GM13977 (cell line): ENCODE measurements at places on chromosomes 6 and 20.

DNA sequence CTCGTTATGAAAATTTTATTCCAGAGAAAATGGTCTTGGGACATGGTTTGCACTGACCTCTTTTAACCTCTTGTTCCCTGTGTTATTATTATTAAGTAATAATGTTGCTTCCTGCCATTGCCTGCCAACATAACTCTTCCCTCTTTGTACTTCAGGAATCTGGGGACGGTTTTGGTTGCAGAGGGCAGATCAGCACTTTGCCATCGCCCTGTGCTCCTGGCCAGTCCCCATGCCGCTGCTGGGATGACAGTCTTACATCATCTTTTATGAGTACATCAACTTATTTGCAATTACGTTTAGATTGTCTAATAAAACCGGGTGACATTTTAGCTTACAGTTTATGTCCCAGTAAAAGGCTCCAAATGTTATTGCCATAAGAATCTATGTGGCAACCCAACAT lies 157.2 kb downstream of the CDH26 start:
- DNase-seq: no peak

DNA sequence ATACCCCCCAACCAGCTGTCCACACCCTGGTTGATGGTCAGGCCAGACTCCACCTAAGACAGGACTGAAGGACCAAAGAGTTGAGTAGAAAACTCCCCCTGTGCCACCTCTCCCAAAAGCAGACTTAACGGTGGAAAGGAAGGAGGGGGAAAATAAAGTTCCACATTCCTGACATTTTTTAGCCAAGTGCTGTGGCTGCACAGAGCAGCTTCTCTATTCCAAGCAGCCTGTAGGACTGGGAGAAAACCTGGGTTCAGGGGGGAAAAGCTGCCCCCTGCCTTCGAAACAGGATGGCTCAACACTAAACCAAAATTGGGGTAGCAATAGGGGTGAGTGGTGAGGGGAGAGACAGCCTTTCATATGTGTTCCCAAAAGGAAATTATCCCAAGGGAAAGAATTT lies 3.6 kb downstream of the TRAM2 start:
- DNase-seq: no peak

GRCh38 chr20:29296256-29297230 lies 1960.9 kb upstream of the DEFB115 start:
- no peak for DNase-seq

DNA sequence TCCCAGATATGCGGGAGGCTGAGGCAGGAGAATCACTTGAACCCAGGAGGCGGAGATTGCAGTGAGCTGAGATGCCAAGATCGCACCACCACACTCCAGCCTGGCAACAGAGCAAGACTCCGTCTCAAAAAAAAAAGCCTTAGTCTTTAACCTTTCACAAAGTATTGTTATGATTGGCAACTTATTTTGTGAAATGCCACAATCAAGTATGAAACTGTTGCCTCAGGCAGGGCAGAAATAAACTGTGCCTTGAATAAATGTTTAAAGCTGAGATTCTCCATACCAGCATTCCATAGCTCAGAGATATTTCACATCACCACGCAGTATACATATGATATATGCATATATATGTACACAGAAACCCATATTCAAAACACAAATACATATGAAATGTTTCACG lies 120.1 kb upstream of the CCDC28A start:
- DNase-seq: no peak

- no peak for DNase-seq
Observed at GRCh38 chr6:120498711-120499110, 835.6 kb downstream of the TBC1D32 start.

DNA sequence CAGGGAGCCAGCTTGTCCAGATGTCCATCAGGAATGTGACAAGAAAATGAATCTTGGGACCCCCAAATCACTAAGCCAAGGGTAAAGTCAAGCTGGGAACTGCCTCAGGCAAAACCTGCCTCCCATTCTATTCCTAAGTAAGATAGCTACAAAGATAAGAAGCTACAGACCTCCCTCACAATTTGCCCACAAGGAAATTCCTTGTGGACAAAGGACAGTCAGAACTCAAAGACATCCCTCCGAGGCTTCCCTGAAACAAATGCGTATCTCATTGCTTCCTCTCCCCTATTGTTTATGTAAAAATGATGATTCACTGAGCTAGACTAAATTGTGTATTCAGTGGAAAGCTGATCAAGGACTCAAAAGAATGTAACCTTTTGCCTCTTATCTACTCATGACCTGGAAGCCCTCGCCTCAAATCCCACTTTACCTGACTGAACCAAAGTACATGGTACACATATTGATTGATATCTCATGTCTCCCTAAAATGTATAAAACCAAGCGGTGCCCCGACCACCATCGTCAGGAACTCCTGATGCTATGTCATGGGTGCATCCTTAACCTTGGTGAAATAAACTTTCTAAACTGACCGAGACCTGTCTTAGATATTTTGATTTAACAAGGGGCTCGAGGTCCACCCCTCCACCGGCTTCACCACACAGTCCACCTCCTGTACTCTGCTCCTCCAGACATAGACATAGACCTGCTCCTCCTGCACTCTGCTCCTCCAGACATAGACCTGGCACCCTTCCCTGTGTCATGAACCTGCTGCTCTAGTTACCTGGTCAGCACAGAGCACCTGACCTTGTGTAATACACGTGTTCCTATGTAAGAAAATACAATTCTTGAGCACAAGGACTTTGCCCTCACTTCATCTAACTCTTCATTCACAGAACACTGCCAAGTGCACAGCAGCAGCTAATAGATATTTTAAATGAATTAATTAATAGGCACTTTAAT lies 81.4 kb downstream of the WDR27 start:
- no peak for DNase-seq

- no peak for DNase-seq
Observed at GRCh38 chr6:106757267-106757666, 127.9 kb downstream of the QRSL1 start.

DNA sequence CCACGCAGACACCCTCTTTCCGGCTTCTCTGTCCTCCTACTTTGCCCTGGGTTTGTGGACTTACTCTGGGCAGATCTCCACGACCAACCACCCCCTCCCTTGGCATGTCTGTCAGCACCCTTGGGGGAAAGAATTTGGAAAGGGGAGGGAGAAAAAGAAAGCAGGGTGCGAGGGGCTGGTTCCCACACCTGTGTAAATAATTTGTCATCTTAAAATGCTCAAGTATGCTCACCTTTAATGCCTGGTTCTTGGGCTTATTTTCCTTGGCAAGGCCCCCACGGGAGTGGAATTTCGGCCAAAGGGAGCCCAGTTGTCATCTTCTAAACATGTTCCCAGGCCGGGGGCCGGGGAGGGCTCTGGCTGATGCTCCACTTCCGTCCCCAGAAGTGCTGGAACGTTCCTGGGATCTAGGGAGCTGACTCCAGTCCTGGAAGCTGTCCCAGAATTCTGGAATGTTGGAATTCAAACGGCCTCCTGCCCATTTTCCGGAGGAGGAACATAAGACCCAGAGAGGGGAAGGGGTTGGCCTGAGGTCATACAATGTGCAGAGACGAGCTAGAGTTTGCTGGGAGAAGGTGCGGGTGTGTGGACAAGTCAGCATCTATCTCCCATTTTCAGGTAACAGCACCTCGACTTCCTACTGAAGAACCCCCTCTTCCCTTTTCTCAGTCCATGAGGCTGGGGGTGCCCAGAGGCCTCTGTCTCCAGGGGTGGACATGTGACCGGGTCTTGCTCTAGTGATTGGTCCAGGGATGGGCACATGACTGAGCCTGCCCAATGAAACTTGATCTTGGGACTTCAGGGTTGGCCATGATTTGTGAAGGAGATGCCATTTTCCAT lies 122.3 kb downstream of the CEBPB start:
- no peak for DNase-seq

GRCh38 chr6:90650041-90650940 lies 63.4 kb upstream of the MAP3K7 start:
- no peak for DNase-seq

DNA sequence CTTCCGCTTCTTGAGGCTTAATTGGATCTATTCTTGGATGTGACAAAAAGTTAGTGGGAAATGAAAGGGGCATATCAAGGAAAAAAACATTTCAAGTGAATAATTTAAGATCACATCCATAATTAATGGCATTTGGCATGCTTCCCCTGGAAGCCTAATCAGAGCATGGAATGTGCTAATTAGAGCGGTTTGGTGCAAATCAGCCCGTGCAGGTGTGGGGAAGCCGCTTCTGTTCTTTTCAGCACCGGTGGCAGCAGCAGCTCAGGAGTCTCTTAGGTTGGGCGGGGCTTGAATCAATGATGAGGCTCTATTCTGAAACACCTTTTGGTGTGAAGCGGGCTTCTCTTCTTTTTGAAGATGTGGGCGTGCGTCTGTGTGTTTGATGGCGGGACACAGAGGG lies 301.2 kb downstream of the LRFN2 start:
- no peak for DNase-seq

DNA sequence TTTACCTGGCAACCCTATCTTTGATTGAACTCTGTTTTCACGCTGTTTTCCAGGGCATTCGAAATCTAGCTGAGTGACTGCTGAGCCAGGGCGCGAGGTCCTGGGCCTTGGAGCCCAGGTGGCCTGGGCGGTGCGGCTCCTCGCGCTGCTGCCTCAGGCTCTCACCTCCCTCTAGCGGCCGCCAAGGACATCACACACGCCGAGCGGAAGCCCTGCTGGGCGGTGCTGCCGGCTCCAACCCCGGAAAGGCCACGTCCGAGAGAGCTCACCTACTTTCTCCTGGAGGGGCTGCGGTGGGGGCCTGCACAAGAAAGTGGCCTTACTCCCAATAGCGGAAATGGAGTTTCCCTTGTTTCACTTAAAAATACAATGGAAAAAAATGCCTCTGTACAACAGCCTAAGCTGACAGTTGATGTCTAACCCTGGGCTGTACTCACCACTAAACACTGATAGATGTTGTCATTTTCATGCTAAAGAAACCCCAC lies 77.7 kb downstream of the ELOVL4 start:
- peak; percentile 83 for DNase-seq
